ENCODE measurements at places on chromosomes 7 and 10. TPM values are rescaled to one million over a fixed set of nuclear protein-coding genes. Genes with fewer than 3 reads are reported as not detected.

DNA sequence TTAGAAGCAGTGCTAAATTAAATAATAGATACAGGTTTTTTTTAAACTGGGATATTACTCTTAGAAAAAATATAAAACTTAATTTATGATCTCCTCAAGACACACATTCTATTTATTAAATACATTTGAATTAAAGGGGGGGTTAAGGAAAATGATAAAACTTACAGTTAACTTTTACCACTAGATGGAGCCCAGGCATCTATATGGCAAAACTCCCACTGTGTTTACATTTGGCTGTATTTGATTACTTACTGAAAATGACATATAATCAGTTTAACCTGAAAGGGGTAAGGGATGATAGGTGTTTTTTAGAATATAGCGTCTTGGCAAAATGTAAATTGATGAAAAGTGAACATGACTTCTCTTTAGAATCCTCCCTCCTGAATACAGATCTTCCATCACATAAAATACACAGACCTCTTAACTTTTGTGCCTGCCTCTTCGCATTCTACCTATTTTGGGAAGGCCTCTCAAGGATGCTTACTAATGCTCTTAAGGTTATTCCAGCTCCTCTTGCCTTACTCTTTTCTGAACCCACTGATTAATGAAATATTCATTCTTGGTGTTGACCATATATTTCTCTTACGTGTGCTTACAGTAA is 235.7 kb downstream of the AGMO start:
- DNase-seq = no peak

- DNase-seq = no peak
Observed at GRCh38 chr10:60334991-60335390, 54.7 kb downstream of the ANK3 start.

DNA sequence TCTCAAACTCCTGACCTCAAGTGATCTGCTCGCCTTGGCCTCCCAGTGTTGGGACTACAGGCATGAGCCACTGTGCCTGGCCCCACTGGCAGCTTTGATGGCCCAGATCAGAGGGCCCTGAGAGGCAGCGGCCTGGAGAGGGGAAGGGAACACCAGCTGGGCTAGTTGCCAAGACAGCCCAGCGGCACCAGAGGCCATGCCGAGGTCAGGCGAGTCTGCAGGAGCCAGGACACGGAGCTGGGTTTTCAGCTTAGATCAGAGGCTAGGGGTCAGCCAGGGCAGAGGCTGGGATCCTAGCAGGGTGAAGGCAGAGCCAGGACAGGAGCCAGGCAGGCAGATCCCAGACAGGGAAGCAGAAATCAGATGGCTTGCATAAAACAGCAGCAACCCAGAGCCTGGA is 92.9 kb downstream of the MYL10 start:
- no peak for DNase-seq

DNA sequence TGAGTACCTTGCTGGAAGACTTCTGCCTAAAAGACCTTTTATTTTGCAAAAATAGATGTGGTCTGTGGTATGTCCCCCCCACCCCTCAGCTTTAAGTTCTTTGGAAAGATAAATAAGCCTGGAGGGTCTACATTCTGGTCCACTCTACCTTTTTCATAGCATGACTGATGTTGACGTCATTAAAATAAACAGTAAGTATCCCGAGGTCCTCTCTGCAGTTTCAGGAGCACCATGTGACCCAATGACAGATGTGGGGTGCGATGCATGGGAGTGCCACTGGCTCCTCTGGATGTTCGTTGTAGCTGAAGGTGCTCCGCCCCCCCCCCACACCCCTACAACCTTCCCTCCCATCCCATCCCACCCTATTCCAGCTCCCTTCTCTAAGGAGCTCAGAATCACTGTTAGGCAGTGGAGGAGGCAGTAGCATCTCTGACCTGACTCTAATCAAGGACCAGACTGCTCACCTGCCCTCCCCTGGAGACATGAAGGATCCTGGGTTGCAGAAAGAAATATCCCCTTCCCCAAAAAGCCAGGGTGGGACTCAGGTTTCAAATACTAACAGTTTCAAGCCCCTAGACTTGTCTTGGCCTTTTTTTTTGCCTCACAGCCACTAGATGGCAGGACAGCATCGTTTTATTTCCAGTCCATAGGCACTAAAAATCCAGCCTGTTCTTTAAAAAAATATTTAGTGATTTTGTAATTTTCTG is 25.1 kb downstream of the CASP7 start:
- DNase-seq = no peak

The CLDN4 gene
- 0.21 TPM for total RNA-seq
